ENCODE measurements at places on chromosomes 5 and 9. TPM values are rescaled to one million over a fixed set of nuclear protein-coding genes. Genes with fewer than 3 reads are reported as not detected.

DNA sequence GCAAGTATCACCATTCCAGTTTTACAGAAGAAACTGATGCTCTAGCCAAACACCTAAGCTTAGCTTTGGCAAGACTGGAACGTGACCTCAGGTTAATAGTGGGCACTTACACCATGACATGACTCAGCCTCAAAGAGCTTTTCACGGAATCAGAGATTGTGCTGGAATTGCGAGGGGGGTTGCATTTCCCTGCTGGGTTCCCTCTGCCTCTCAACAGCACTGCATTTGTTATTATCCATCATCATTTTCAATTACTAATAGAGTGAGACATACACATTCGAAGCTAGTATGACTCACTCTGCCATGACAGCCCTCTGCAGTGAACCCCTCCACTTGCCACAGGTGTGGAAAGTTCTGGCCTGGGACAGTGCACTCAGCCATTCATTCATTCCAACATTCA, 8.0 kb downstream of the SPOCK1 start:
- DNase-seq, result no peak

GRCh38 chr9:35102465-35102768, 514 bp downstream of the STOML2 start:
- no peak for DNase-seq

DNA sequence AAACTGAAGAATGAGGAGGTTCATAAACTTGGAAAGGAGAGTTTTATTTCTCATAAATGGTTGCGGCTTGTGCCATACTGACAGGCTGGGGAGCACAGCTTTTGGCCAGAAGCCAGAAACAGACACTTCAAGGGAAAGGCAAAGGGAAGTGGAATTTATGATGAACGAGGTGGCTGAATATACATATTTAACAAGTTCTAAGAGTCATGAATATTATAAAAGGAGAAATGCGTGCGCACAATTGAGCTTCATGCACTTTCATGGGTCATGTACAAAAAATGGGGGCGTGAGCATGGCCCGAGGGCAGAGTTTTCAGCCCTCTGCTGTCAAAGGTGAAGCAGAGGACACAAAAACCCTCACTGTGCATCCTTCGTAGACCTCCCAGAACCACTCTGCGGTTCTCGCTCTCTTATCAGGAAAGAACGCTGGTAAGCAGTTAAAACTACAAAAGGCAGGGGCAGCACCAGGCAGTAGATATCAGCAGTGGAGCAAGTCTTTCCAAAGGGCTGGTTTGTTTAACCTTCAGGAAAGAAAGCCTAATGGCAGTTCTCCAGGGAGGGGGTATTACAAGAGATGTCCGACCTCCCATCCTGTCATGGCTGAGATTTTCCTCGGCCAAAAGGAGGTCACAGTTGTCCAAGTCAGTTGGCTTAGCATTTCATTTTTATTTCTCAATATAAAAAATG, 29.0 kb downstream of the AUH start:
- DNase-seq, result no peak

- DNase-seq, result no peak
These were observed 72.0 kb downstream of the CCNH start for GRCh38 chr5:87340716-87341115.

The TAL2 gene
- 21.1 TPM for polyA plus RNA-seq

The P4HA2 gene
- polyA plus RNA-seq, result 57.8 TPM

The NDUFS6 gene
- 81.9 TPM for polyA plus RNA-seq

The CCL28 gene
- 0.14 TPM for polyA plus RNA-seq

Measured in forelimb muscle (tissue), 1 donor.